ENCODE measurements at places on chromosomes 7 and 10.

DNA sequence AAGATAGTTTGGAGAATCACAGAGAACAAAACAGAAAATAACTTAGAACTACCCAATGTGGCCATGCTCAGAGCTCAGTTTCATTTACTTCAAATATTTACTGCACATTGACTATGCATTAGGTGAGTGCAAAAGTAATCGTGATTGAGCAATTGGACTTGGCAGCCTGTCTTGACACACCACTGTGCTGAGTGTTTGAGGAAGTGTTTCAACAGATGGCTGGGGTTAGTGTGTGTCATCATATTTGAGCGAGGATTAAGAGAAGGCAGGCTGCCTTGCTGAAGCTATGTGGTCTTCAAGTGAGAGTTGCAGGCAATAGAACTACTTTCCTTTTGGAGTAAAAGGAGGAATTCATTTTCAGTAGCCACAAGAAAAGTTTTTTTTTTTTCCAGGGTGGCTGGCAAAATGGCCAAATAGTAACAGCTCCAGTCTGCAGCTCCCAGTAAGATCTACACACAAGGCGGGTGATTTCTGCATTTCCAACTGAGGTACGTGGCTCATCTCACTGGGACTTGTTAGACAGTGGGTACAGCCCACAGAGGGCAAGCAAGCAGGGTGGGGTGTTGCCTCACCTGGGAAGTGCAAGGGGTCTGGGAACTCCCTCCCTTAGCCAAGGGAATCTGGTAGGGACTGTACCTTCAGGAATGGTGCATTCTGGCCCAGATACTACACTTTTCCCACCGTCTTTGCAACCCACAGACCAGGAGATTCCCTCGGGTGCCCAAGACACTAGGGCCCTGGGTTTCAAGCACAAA lies 37.6 kb downstream of the AKR1C4 start:
- DNase-seq: no peak

DNA sequence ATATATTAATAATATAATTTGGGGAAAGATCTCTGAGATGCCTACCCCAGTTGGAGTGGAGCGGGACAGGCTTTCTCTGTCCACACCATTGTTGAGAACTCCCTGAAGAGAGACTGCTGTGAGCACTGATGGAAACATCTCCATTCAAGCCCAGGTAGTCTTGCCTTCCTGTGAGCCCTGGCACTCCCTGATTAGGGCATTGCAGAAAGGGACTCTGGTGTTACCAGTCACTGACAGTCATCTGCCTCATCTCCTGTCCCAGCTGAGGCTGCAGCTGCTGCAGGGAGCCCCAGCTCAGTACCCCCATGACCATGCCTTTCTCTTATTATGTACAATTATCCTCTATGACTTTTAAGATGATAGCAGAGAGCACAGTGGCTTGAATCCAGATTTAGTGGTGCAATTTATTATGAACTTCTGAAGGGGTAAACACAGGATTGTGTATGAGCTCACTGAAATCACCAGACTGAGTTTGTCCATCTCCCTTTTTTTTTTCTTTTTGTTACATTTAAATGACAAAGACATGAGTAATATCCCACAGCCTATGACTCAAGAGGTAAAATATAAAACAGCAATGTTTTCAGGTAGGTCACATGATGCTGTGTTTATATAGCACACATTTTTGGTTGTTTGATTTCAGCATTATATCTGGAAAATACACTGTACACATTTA lies 236.9 kb downstream of the SLC25A13 start:
- peak; percentile 26 for DNase-seq

- no peak for DNase-seq
These were observed 1.2 kb downstream of the DMBT1 start for GRCh38 chr10:122561792-122562191.

DNA sequence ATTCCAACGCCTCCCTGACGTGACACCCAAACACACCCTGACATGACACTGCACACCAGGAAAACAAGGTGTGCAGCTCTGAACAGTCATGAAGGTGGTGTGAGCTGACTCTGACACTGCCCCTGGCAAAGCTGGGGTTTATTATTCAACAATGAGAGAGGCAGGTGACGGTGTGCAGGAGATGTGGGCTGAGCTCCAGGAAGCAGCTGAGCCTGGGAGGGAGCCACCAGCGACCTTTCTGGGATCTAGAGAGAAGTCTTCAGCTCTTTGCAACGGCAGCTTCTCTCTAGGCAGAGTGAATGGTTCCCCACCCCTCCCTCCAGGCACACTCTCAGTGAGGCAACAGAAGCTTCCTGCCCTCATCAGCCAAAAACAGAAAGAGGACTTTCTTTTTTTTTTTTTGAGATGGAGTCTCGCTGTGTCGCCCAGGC lies 65.6 kb downstream of the SH3PXD2A start:
- no peak for DNase-seq

- DNase-seq: peak; percentile 89
These were observed 992 bp upstream of the IGF2BP3 start for GRCh38 chr7:23471106-23471859.

- no peak for DNase-seq
These were observed 99.3 kb upstream of the OIT3 start for GRCh38 chr10:72794260-72794659.

DNA sequence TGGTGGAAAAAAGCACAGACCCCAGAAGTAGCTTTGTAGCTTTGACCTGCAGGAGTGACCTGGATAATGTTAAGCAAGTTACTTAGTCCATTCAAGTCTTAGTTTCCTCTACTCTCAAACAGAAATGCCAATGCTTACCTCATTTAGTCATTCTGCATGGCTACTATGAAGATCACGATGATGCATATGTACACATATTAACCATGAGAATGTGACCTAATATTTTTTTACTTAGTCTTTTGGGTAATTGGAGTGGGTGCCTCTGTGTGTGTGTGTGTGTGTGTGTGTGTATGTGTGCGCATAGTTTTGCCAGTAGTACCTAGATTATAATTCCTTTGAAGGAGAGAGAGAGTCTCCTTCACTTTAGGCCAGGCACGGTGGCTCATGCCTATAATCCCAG lies 95.8 kb downstream of the NRP1 start:
- DNase-seq: no peak

- no peak for DNase-seq
These were observed 59.4 kb downstream of the PLCE1 start for GRCh38 chr10:94052866-94053791.
